ENCODE measurements at places on chromosomes 2 and 18.

GRCh38 chr2:227860221-227860641 lies 11.2 kb upstream of the DAW1 start:
- DNase-seq: no peak

- no peak for DNase-seq
Observed at GRCh38 chr18:38619129-38619528, 1053.5 kb upstream of the CELF4 start.

- no peak for DNase-seq
Observed at GRCh38 chr2:174870787-174871186, 106.5 kb upstream of the CHRNA1 start.

DNA sequence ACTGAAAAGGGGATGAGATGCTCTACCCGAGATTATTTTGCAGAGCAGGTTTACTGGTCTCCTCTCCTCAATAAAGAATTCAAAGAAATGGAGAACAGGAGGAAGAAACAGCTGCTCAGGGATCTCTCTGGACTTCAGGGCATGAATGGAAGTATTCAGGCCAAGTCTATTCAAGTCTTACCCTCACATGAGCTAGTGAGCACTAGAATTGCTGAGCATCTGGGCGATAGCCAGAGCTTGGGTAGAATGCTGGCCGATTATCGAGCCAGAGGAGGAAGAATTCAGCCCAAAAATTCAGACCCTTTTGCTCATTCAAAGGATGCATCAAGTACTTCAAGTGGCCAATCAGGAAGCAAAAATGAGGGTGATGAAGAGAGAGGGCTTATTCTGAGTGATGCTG lies 60.0 kb downstream of the PIKFYVE start:
- DNase-seq: no peak

DNA sequence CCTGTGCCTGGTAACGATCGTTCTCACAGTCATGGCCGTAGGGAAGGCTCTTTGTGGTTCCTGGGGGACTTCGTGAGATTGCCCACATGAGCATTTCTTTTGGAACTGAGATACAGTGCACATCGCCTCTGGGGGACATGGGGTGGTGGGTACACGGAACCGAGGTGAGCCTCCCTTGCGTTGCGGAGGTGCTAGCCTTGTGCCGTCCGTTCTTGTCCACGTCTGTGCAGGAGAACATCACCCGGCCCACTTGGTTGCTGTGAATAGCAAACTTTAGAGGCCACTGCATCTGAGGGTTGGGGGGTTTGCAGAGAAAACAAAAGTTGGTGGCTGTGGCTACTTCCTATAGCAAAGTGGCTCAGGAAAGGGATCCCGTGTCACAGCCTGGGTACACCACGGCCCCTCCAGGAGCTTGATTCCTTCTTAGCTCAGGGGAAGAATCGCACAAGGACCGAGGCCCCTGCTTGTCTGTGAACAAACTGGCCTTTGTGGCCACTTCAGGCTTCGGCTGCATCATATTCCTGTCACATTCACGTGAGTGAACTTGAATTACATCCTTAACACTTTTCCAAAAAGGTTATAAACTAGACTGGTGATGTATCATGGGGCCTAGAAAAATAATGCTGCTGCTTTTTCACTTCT lies 72.6 kb downstream of the LRRFIP1 start:
- no peak for DNase-seq
